Brain microvascular endothelial cell (primary cell): ENCODE measurements at places on chromosomes 7 and 10.

- DNase-seq: peak; percentile 80
Measured at GRCh38 chr10:110081911-110082310, 74.1 kb downstream of the ADD3 start.

DNA sequence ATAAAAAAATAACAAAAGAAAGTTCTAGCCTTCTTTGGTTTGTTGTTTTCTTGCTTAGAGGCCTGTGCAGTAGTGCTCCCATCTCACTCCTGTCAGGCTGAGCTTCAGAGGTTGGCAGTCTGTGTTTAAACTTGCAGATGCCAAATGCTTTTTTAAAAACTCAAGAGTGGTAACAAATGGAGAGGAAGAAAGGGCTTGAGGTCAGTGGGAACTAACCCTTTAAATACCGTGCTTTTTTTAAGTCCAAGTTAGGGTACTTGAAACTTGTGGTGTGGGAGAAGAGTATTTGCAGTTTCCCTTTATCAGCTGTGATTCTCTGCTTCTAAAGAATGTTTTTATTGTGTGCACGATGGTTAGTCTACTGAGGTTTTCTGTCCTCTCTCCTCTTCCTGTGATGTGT is 29.4 kb downstream of the ZRANB1 start:
- no peak for DNase-seq

- no peak for DNase-seq
Measured at GRCh38 chr7:36961693-36962092, 237.4 kb upstream of the AOAH start.

DNA sequence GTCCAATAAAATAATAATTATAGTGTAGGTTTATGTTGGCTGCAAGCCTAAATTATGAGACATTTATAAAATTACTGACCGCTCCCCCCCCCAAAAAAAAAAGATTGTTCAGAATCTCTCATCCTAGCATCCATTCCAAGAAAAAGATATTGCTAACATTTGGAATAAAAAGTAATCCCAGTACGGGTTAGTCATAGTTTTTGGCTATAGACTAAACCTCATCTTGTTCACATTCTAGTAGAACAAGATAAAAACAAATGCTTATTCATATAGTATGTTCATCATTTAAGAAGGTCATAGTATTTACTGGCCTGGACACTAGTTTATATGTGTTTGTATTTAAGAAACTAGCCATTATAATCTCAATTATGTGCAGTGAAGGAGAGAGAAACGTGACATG is 44.0 kb downstream of the ADK start:
- DNase-seq: no peak

DNA sequence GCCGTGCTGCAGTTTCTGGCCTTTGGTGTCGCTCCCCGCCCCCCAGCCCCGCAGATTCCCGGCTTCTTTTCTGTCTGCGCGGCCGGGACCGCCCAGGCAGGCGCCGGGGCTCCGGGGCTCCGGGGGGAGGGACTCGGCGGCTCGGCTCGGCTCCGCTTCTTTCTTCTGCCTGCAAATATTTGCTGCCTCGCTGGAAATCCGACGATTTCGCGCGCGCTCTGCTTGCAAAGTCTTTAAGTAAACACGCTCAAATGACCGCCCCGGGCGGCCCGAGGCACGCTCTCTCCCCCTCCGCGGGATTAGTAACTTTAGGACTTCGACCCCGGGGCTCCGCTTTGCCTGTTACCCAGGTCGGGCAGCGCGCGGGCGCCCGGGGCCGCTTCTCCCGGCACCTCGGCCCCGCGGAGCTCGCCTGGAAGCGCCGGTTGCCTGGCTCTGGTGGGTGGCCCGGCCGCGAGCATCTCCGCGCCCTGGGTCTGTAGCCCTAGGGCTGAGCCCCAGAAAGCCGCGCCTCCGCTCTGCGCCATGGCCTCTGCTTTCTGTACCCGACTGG is 3.9 kb upstream of the GATA3 start:
- no peak for DNase-seq

- DNase-seq: no peak
Measured at GRCh38 chr7:710161-710560, 16.3 kb upstream of the DNAAF5 start.

- peak; percentile 53 for DNase-seq
Measured at GRCh38 chr10:44715136-44715535, 196.0 kb upstream of the TMEM72 start.

DNA sequence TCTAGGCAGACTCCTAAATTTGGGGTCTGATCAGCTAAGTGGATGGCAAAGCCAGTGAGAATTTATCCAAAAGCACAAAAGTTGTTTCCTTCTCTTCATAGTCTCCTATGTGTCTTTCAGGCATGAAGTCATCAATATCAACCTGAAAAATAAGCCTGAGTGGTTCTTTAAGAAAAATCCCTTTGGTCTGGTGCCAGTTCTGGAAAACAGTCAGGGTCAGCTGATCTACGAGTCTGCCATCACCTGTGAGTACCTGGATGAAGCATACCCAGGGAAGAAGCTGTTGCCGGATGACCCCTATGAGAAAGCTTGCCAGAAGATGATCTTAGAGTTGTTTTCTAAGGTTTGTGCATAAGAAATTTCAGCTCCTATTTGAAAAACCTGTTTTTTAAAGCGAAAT is 4.8 kb downstream of the GSTO1 start:
- DNase-seq: no peak

DNA sequence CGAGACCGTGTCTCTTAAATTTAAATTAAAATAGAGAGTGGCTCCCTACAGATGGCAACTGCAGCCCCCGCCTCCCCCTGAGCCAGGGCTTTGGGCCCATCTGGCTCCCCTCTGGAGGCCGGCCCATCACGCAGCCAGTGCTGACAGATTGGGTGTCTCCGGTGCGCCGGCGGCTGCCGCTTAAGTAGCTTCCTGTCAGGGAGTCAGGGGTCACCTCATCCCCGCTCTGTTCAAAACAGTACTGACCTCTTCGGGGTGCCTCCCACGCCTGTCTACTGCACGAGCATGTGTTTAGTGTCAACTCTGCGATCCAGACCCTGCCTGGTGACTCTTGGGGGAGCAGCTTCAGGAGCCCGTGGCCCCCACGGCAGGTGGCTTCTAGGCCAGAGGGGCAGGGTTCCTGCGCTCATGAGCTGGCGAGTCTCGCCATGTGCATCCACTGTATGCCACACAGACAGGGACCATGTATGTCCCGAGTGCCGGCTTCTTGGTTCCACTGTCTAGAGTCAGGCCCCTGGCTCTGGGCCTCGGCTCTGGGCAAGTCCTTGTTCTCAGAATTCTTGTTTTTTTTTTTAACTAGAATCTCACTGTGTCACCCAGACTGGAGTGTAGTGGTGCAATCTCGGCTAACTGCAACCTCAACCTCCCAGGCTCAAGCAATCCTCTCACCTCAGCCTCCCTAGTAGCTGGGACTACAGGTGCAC is 36.1 kb downstream of the KCTD7 start:
- no peak for DNase-seq

DNA sequence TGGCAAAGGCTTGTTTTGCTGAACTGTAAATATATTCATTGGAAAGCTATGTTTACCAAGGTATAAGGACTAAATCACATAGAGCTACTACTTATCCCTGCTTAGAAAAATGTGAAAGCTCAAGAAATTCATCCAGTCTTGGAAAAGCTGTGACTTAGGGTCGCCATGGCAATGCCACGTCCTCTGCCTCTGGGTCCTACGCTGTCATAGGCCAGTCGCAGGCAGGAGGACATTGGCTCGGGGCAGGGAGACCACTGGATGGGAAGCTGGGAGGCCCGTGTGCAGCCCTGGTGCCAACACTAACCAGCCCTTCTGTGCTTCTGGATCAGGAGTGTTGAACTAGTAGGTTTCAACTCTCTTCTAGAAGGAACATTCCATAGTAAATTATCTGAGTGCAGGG is 67.3 kb upstream of the PDZD8 start:
- no peak for DNase-seq

GRCh38 chr10:780536-781524 is 91.4 kb upstream of the DIP2C start:
- DNase-seq: no peak

DNA sequence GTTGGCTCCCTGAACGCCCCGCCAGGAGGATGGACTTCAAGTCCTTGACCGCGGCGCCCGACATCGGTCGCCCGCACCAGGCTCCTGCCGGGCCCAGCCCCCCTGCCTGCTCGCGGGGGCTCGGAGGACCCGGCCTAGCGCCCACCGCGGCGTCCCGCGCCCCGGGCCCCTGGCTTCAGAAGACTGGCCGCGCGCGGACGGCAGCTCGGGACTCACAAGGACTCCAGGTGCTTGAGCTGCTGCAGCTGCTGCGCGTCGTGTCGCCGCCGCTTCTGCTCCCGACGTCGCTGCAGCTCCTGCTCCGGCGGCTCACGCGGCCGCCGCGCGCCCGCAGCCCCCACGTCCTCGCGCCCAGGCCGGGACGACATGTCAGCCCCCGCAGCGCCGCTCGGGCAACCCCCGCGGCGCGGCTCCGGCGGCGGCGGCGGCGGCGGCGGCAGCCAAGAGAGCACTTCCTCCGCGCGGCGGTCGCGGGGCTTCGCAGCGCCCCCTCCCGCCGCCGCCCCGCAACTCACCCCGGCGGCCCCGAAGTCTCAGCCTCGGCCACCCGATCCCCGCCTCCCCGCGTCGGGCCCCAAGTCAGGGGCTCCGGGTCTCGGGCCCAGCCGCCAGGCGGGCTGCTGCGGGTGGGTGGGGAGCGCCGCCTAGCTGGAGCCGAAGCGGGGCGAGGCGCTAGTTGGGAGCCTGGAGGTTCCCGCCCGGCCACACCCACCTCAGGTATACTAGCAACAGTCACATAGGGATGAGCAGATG is at the start of gene RP9:
RP9 (minus strand) TSS at position 400 of the 753 bp plus-strand sequence; CDS start at position 368, 32 bp downstream.
- DNase-seq: peak; percentile 37

DNA sequence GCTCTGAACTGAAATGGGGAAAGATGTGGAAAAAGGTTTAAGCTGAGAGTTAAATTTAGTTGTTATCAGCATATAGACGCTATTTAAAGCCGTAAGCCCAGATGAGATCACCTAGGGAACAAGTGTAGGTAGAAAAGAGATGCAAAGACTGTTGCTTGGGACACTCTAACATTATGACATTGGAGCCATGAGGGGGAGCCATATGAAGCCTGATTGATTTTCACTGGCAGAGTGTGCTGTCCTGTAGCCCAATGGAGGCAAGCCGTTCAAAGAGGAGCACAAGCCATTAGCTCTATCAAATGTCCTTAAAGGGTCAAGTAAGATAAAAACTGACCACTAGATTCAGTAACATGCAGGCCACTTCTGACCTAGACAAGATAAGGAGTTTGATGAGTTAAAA is 223.3 kb downstream of the TWIST1 start:
- DNase-seq: no peak

DNA sequence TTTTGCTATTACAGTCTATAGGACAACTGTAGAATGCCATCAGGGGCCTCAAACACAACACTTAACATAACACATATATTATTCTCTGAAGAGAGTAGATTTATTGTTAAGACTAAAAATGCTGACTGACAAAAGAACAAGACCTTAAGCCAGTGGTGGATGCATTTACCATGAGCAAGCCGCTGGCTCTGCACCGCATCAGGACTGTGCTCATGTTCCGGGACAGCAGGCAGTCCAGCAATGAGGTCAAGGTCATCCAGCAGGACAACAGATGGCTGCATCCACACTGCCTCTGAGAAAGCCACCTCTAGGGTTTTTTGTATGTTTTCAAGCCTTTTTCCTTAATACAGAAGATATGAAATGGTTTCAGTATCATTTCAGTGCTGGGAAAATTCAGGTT is 23.8 kb downstream of the PEX1 start:
- no peak for DNase-seq

- DNase-seq: peak; percentile 63
Measured at GRCh38 chr7:48154792-48155413, 16.4 kb upstream of the ABCA13 start.

DNA sequence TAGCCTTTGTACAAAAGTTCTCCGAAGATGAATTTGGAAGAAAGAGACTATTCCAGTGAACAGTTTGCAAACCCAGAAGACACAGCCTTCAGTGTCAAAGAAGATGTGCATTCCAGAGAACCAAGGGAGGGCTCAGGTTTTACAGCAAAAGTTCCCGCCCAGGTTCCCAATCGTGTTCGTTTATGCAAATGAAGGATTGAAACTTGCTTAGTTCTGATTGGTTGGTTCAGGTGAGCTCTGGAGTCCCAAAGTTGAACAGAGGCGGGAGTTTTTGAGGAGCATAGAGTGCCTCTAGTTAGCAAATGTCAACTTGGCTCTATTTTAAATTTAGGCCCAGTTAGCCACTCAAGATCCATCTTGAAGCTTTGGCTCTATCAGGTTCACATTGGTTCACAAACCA is 51.3 kb downstream of the TMEM270 start:
- DNase-seq: no peak

GRCh38 chr10:114974625-114975024 is 36.6 kb downstream of the TRUB1 start:
- no peak for DNase-seq

DNA sequence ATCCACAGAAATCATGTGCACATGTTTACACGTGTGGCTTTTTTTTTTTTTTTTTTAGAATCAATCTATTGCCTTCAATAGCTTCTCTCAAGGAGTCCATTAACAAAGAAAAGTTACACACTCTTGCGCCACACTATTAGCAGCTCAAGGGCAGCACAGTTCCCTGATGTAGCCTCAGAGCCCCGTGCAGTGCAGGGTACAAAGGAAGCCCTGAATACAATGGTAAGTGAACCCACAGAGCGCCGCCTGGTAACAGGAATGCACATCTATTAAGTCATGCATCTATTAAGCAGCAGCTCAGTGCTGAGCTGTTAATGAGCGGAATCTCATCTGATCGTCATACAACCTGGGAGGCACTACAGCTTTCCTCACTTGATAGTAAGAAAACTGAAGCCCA is 113.7 kb upstream of the PDLIM1 start:
- DNase-seq: no peak

DNA sequence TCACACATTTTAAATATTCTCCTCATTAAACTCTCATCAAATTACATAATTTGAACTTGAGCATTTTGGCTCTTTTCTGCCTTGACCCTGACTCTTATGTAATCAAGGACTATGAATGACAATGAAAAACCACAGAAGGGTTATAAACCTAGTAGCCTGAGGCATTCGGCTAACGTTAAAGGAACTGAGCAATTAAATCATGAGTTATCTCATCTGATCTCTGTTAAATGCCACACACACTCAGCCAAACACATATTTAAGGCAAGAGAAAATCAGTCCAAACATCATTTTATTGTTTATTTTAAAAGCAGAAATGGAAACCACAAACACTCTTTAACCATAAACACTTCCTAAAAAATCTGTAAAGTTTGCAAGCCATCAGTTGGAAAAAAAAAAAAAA is 204.3 kb downstream of the DGKI start:
- DNase-seq: no peak

- peak; percentile 74 for DNase-seq
Measured at GRCh38 chr10:80104066-80104926, 25.8 kb downstream of the TMEM254 start.

- no peak for DNase-seq
Measured at GRCh38 chr10:85510682-85511081, 855.9 kb downstream of the GRID1 start.

DNA sequence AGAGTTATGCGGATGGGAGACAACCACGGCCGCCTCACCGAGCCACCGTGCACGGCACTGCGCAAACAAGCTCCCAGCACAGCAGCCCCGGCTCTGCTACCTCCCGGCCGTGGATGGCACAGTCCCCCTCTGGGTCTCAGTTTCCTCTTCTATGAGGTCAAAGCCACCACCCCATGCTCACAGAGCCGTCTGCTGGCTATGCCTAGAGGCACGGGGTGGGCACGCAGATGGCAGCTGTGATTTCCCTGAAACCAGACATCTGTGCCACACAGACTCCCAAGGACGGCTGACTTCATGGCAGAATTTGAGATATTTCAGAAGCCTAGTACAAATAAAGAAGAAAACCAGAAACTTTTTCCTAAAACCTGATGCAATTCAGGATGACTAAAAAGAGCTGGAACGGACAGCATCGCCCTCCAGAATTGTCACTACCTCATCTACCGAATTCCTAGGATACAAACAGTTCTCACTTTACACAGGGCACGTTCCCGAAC is 73.2 kb downstream of the AMZ1 start:
- DNase-seq: no peak

GRCh38 chr7:35697414-35698175 is 2.7 kb upstream of the HERPUD2 start:
- DNase-seq: peak; percentile 50
